ENCODE measurements at places on chromosomes 6 and 20.

DNA sequence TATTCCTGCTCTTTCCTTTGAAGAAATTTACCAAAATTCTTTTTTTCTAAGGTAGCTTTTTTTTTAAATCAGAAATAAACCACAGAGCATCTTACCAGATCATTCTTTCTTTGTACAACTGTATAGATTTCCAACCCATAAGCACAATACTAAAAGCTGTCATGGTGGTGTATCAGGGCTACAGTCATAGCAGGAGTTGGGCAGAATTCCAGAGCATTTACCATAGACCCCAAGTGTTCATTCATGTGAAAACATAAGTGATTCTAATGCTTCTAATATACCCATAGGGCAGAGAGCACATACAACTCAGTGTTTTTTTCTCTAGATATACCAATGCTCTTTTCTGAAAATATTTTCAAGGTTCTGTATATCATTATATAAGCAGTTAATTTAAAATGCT is 392.5 kb downstream of the FRK start:
- DNase-seq, result no peak

DNA sequence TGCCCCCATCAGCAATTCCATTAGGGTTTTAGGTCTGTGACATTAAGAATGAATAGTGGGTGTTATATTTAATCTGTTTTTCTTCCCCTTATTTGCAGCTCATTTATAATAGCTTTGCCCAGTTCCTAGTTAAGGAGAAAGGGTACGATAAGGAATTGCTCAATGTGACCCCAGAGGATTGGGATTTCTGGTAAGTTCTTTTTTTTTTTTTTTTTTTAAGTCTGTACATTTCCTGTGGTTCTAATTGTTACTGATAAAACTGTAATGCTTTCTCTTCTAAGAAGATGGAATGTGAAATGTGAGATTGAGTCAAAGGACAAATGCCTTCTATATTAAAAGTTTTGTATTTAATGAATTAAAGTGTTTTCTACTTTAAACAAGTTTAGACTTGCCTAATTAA is 5.5 kb downstream of the NT5DC1 start:
- DNase-seq, result no peak

DNA sequence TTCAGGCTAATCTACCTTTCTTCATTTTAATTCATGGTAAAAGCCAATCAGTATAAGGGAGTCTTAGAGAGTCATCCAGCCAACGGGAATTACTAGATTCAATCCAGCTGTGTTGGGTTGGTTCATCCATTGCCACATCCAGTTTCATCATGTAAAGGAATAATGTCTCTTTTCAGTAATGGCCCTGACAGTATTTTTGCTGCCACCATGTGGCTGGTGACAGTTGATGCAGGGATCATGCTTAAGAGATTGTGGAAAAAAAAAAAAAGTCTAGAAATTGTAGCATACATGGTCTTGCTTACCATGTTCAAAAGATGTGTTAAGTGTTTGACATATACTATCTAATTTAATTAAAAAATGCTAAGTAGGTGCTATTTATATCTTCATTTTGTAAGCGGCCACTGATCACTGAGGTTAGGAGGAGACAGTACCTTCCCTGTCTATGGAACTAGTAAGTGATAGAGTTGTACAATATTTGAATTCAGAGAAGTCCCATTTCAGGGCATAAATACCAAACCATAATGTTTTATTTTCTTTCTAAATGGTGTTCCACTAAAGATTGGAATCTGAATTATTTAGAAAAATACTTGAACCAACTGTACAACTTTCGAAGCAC is 135.9 kb downstream of the KHDRBS2 start:
- DNase-seq, result no peak

- no peak for DNase-seq
Observed at GRCh38 chr20:44494266-44494665, 18.6 kb downstream of the TTPAL start.

GRCh38 chr20:46306743-46307138 is 1.6 kb downstream of the CDH22 start:
- DNase-seq, result no peak

- DNase-seq, result no peak
Observed at GRCh38 chr6:92962846-92963245, 456.5 kb downstream of the EPHA7 start.

DNA sequence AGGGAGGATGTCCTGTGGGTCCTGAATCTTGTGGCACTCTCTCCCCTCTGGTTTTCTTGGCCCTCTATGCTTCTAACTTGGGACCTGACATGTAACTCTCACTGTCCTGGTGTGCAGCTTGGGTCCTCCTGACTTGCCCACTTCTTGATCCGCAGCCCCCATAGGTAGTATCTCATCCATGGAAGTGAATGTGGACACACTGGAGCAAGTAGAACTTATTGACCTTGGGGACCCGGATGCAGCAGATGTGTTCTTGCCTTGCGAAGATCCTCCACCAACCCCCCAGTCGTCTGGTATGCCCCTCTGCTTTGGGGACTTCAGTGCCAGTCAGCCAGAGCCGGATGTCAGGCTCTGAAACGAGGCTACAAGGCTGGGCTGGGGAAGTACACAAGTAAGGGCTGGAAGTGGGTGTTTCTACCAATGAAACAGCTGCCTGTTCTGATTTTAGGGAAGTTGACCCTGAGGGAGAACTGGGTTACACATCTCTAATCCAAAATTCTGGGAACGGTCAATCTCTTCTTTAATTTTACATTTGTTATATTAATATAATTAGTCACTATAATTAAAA is 641 bp downstream of the DBNDD2 start:
- peak; percentile 31 for DNase-seq

DNA sequence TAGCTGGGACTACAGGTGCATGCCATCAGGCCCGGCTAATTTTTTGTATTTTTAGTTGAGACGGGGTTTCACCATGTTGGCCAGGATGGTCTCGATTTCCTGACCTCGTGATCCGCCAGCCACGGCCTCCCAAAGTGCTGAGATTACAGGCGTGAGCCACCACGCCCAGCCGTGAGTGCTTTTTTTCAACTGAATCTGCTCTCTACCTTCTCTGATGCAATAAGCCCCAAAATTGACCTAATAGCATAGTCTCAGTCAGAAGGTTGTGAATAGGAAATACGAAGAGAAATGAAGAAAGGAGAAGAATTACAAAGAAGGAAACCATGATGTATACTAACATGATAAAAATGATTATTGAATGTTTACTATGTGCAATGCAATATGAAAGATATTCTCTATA is 33.2 kb downstream of the BEND6 start:
- DNase-seq, result no peak

- no peak for DNase-seq
Observed at GRCh38 chr20:63086421-63087235, 79.9 kb upstream of the BHLHE23 start.

- DNase-seq, result no peak
Observed at GRCh38 chr6:165658395-165659058, 4.5 kb downstream of the PDE10A start.

All from nucleus accumbens (tissue), 56 donors.